Activated CD4-positive, alpha-beta T cell treated with anti-CD3 and anti-CD28 coated beads for 36 hours (primary cell): ENCODE measurements at places on chromosomes 16 and 17. TPM values are rescaled to one million over a fixed set of nuclear protein-coding genes. Genes with fewer than 3 reads are reported as not detected.

Gene CTF1
- 0.18 TPM for total RNA-seq

Gene SLC12A3
- not detected for total RNA-seq

Gene PDP2
- 36.6 TPM for total RNA-seq

Gene BAIAP3
- 1.0 TPM for total RNA-seq

Gene GRIN2C
- total RNA-seq: not detected

Gene GJC1
- 3.3 TPM for total RNA-seq

Gene EFNB3
- not detected for total RNA-seq

DNA sequence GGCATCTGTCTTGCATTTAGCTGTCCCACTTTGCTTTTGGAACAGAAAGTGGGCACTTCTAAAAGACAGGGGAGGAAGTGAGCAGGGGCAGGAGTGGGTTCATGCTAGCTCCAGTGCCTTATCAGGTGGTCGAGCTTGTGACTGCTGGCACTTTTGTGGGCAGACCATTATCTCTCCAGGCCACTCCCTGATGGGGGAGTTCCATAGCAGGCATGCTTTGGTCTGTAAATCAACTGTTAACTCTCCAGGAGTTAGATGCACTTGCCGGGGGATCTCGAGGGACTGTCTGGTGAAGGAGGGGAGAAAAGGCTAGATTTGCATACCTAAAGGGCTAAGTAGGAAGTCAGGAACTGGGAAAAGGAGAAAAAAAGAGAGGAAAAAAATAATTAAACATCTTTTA lies 9.3 kb upstream of the CARD14 start:
- no peak for DNase-seq

- DNase-seq: peak; percentile 81
Observed at GRCh38 chr16:85029408-85029784, 1.8 kb downstream of the KIAA0513 start.

DNA sequence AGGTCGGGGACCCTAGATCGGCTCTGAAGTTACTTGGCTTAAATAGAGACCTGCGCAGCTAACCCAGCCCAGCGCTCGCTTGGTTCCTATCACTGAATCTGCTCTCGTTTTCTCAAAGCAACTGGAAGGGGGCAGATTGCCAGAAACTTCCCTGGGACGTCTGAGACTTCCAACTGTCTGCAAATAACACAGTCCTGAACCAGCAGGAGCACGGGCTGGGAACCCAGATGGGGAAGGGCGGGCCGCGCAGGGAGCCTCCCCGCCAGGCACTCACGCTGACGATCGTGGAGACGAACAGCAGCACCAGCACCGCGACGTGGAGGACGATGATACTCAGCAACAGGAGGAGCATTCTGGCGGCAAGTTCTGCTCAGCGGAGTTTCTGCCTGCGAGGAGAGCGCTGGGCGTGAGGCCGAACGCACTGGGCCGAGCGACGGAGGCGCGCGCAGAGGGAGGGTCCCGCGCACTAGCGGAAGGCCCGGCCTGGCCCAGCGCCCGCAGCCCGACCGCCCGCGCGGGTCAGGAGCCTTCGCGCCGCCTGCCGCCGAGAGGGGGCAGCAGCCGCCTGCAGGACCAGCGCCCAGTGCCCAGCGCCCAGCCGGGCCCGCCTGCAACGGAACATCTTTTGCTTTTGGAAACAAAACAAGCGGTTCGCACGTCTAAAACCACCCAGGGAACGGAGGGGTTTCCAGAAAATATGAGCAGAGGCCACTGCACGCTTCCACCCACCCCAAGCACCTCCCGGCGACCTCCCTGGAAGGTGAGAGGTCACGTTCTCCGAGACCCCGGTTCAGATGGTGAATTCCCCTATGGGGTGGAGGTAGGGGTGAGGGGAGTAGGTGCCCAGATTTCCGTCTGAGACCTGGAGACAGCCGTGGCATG lies 4.5 kb downstream of the PMP22 start:
- DNase-seq: peak; percentile 79

- DNase-seq: peak; percentile 85
Observed at GRCh38 chr16:641326-642188, at the start of gene MCRIP2. MCRIP2 (plus strand) TSS chr16:641828; CDS start chr16:641992, 164 bp downstream.

- no peak for DNase-seq
Observed at GRCh38 chr16:65601781-65602180, 479.9 kb upstream of the CDH11 start.

DNA sequence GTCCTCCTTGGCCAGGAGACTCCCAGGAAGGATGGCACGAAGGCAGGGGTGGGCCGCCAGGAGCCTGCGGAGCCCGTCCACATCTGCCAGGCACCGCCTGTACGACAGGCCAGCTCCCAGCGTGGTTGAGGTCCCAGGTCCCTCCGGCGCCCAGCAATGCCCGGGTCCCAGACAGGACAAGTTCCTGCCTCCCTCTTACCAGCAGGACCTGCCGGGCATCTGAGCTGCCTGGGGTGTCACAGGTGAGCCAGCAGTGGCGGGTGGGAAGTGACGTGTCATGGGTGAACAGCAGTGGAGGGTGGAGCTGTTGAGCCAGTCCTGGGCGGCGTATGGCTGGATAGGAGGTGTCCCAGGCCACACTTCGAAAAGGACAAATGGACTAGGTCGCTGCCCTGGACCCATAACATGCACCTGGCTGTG lies 15.7 kb upstream of the BAHCC1 start:
- DNase-seq: no peak

- DNase-seq: no peak
Observed at GRCh38 chr16:70422543-70422942, 16.4 kb downstream of the ST3GAL2 start.

DNA sequence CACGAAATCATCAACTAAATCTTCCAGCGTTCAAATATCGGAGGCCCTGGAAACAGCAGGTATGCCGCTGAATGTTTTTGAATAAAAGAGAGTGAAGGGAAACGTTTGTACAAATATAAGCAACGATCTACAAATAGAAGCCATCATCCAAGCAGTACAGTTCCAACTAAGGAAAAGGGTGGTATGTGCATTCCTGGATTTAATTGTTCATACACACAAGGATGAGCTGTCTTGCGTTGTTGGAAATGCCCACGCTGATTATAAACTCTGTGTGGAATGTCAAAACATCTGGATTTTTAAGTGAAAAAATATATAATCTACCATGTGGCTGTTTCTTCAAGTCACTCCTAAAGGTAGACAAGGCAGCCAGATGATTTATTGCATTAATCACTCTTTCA lies 191.8 kb upstream of the HSBP1 start:
- DNase-seq: no peak

- DNase-seq: no peak
Observed at GRCh38 chr17:57966875-57967274, 11.7 kb upstream of the CUEDC1 start.

DNA sequence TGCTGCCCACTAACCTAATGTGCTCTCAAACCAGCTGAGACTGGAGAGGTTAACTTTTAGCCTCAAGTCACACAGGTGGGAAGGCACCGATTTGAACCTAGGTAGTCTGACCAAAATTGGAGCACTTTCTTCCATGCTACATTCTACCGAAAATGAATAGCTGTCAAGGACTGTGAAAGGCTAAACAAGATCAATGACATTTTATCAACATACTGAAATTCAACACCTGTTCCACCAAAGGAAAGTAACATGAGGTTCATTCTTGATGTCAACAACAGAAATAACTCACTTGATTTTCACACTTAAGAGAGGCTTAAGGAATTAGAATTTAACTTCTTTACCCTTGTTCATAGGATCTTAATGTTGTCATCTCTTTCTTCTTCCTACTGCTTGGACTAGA lies 284.4 kb upstream of the MON1B start:
- no peak for DNase-seq

GRCh38 chr17:81801327-81801726 lies 2.6 kb upstream of the GCGR start:
- no peak for DNase-seq

GRCh38 chr17:61738249-61738648 lies 125.1 kb downstream of the BRIP1 start:
- DNase-seq: no peak

DNA sequence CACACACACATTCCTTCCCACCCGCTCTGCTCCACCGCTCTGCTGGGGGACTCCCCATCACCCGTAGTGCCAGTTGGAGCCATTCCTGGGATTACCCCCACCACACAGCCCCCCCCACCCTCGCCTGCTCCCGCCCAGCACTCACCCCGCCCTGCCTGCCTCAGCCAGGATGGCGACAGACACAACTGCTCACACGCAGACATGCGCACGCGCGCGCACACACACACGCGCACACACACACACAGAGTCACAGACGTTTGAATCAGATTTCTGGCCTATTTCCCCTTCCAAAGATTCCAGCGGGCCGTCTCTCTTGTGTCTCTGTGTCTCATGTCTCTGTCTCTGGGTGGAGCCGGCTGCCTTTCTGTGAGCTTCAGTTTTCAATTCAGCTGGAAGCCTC lies 4.4 kb downstream of the CACNA1G start:
- peak; percentile 48 for DNase-seq

GRCh38 chr17:17749025-17749772 lies 67.9 kb downstream of the RAI1 start:
- DNase-seq: no peak

GRCh38 chr16:89476811-89477261 lies 13.5 kb downstream of the ANKRD11 start:
- no peak for DNase-seq

- no peak for DNase-seq
Observed at GRCh38 chr17:69733171-69734012, 318.9 kb downstream of the MAP2K6 start.

GRCh38 chr16:89317101-89317671 lies 99.7 kb downstream of the ZNF778 start:
- no peak for DNase-seq

- no peak for DNase-seq
Observed at GRCh38 chr17:66957951-66958579, 6.4 kb upstream of the CACNG4 start.

- no peak for DNase-seq
Observed at GRCh38 chr16:69179328-69180010, 7.5 kb upstream of the SNTB2 start.

- DNase-seq: peak; percentile 94
Observed at GRCh38 chr16:67968400-67969253, at the start of gene SLC12A4. SLC12A4 (minus strand) TSS chr16:67968637; CDS start chr16:67968553, 84 bp downstream.

GRCh38 chr17:233473-233941 lies 52.1 kb upstream of the DOC2B start:
- no peak for DNase-seq

- peak; percentile 45 for DNase-seq
Observed at GRCh38 chr16:56606071-56606475, 2.3 kb upstream of the MT2A start.

DNA sequence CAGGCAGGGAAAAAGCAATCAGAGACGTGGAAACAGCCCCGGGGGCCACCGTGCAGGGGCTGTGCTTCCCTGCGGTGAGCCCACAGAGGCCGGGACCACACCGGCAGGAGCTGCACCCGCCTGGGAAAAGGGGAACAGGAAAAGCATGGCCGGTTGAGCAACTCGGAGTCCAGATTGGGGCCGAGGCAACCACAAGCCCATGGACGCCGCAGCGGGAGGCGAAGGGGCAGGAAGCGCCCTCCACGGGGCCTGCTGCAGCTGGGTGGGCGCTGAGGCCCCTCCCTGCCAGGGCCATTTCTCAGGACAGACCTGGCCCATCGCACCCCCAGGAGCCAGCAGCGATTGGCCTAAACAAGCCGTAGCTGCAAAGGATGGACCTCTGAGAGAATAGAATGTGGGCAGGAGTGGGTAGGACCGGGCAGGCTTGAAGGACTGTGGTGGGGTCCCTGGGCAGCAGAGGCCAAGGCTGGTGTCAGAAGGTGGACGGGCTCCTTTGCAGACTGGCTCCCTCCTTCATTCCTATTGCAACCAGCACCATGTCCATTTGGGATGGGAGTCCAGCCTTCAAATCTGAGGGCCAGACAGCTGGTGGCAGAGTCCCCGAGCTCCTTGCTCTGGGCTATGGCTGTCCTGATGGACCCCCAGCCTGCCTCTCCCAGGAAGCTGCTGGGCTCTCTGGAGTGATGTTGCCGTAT lies 30.4 kb downstream of the COX4I1 start:
- DNase-seq: no peak
